Small intestine (tissue), 16 donors: ENCODE measurements at places on chromosomes 16 and 17. TPM values are rescaled to one million over a fixed set of nuclear protein-coding genes. Genes with fewer than 3 reads are reported as not detected.

- peak overlapping the region; percentile 100 for H3K4me3 ChIP-seq
- H3K36me3 ChIP-seq: peaks cover 7% of the 10 kb centered on the region
These were observed 630 bp downstream of the GRB2 start for GRCh38 chr17:75404731-75405364.

GRCh38 chr17:47864791-47865216 is 13.8 kb upstream of the SP6 start:
- H3K36me3 ChIP-seq: no peaks in the 10 kb centered on the region
- DNase-seq: no peak
- H3K27ac ChIP-seq: no peak overlapping the region
- peaks cover 3% of the 10 kb centered on the region for H3K27me3 ChIP-seq
- H3K4me3 ChIP-seq: no peak overlapping the region

- H3K27me3 ChIP-seq: peaks cover 2% of the 10 kb centered on the region
- no peaks in the 10 kb centered on the region for H3K4me1 ChIP-seq
- H3K36me3 ChIP-seq: no peaks in the 10 kb centered on the region
- H3K27ac ChIP-seq: no peak overlapping the region
- no peak overlapping the region for H3K4me3 ChIP-seq
These were observed 15.0 kb upstream of the ADORA2B start for GRCh38 chr17:15929941-15930340.

- H3K36me3 ChIP-seq: no peaks in the 10 kb centered on the region
- H3K27ac ChIP-seq: peak overlapping the region; percentile 34
- no peaks in the 10 kb centered on the region for H3K27me3 ChIP-seq
- no peak for DNase-seq
- H3K4me3 ChIP-seq: no peak overlapping the region
These were observed 8.0 kb downstream of the SECTM1 start for GRCh38 chr17:82325286-82326180.

- H3K27me3 ChIP-seq: no peaks in the 10 kb centered on the region
- H3K4me3 ChIP-seq: no peak overlapping the region
These were observed 6.2 kb upstream of the CIITA start for GRCh38 chr16:10870808-10871156.

DNA sequence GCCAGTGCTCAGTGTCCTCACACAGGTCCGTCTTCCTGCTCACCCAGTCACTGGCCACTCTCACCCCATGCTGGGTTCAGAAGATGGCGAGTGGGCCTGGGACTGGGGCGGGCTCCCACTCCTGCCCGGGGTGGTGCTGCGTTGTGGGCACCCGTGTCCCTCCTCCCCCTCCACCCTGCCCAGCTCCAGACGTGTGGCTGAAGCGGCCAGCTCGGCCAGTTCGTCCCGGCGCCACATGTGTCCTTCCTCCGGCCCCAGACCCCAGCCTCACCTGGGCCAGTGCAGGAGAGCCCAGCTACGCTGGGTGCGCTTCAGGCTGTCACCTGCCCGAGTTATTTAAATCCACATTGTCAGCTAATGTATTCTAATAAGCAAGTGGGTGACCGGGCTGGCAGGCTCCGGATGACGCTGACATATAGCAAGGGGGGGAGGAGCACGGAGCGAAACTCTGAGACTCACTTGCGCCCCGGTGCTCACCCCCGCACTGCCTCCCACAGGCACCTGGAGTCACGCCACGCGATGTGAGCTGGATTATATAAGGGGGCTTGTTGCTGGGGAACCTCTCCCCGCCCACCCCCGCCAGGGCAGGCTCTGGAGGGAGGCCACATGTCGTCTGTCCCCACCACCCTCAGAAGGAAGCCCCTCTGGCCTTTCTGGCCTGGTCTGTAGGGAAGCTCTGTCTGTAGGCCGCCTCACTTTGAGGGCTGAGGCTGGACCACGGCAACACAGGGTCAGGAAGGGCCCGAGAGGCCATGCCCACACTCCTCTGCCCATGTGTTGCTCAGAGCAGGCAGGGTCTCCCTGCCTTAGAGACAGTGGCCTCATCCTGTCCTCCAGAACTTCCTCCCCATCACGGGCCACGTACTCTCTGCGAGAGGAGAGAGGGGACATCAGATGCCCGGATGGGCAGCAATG is 7.1 kb upstream of the BAIAP2 start:
- no peak overlapping the region for H3K4me3 ChIP-seq
- H3K27ac ChIP-seq: no peak overlapping the region
- DNase-seq: no peak
- H3K27me3 ChIP-seq: peaks cover 35% of the 10 kb centered on the region
- no peaks in the 10 kb centered on the region for H3K36me3 ChIP-seq

DNA sequence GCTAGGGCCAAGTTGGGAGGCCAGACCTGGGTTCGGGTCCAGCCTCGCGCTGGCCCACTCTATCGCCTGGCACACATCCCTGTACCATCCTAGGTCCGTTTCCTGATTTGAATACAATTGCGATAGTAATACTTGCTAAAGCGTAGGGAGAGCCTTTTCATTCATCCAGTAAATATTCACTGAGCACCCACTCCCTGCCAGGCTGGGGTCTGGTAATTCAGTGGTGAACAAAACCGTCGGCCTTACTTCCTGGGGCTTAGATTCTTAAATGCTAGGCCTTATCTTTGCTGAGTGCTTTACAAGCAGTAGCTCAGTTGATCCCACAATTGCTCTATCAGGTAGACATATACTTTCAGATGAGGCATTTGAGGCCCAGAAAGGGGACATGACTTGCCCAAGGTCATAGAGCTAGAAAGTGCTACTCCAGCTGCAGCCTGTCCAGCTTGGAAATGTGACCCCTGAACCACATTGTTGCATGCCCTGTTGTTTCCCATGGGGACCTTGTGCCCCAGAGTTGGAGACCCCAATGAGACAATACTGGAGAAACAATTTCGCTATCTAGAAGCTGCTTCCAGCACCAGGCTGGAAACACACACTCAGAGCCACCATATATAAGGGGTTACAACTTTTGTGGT is 691 bp downstream of the USB1 start:
- H3K4me1 ChIP-seq: no peaks in the 10 kb centered on the region
- H3K27me3 ChIP-seq: no peaks in the 10 kb centered on the region
- peaks cover 28% of the 10 kb centered on the region for H3K36me3 ChIP-seq
- DNase-seq: no peak
- peak overlapping the region; percentile 78 for H3K4me3 ChIP-seq

DNA sequence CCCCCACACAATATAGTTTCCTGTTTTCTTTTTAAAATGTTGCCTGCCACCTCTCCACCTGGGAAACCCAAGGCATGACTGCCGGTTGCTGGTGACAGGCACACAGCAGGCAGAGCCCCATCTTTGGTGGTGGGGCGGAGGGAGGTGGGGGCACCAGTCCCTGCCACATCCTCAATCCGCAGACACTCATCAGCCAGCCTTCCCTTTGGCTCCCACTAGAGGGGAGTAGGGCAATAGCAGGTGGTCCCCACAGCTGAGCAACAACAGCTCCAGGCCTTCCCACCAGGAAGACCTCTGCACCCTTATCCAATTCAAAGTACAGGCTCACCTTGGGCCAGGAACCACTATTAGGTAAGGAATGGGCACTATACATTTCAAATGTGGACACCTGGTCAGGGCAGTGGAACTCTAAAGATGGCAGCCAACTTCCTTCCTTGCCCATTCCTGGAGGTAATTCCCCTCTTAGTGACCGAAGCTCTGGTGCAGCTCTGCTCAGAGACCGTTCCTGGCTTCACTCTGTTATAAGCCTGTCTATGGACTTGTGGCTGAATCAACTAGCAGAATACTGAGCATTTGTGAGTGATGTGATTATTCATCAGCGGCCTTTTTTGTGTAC is 13.9 kb downstream of the RECQL5 start:
- no peaks in the 10 kb centered on the region for H3K27me3 ChIP-seq
- no peak for DNase-seq
- H3K27ac ChIP-seq: no peak overlapping the region
- no peak overlapping the region for H3K4me3 ChIP-seq

DNA sequence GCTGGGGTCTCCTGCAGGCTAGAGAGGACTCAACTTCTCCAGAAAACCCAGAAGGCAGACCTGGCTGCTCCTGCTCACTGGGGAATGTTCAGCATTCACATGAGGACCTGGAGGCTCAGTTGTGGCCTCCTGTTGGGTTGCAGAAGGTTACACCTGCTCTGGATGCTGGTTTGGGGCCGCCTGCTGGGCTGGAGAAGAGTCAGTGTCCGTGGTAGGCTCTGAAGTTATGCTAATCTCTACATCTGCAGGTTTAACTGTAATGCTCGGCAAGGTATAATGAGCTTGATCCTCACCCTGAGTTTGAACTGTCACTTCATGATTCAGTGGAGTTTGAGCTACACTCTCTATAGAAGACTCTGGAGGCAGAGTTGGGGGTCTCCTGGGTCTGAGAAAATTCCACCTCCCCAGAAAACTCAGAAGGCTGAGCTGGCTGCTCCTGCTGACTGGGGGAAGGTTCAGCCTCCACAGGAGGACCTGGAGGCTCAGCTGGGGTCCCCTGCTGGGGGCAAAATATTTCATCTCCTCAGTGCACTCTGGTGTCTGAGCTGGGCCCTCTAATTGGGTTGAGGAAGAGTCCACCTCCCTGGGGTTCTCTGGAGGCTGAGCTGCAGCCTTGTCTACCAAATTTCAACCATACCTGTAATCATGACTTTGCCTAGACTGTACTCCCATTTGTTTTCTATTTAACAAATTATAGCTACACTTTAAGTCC is 23.5 kb downstream of the RDM1 start:
- H3K27me3 ChIP-seq: no peaks in the 10 kb centered on the region
- peak; percentile 4 for DNase-seq

DNA sequence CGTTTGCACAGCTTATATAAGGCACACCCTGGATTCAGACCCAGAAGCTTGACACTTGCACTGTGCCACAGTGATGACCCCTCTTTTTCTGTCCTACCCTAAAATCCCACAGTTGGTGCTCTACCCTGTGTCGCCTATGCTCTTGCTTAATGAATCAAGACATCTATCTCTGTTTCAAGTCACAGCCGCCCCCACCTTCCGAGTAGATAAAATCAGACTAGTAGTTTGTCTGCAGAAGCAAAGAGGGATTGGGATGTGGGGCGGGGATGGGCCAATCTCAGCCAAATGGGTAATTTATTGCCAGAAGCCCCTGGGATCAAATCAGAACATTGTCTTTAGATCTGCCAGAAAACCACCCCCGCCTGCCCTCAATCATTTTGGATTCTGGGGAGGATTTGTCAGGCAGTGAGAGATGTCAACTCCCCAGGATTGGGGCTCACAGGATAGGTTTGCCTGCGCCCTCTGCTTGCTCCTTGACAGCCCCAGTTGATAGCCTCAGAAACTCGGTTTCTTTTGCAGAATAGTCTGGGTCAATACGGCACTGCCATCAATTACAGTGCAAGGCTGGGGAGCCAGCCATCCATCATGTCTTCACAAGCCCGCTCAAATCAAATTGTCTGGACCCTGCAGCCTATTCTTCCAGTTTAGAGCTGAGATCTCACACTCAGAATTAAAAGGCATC is 520.8 kb downstream of the GRIN2A start:
- no peak for DNase-seq
- no peak overlapping the region for H3K27ac ChIP-seq
- H3K36me3 ChIP-seq: no peaks in the 10 kb centered on the region
- H3K4me3 ChIP-seq: no peak overlapping the region
- no peaks in the 10 kb centered on the region for H3K27me3 ChIP-seq

- H3K36me3 ChIP-seq: no peaks in the 10 kb centered on the region
- DNase-seq: peak; percentile 90
- H3K4me3 ChIP-seq: no peak overlapping the region
- H3K4me1 ChIP-seq: no peaks in the 10 kb centered on the region
These were observed 57.2 kb downstream of the SOCS1 start for GRCh38 chr16:11198828-11199227.

DNA sequence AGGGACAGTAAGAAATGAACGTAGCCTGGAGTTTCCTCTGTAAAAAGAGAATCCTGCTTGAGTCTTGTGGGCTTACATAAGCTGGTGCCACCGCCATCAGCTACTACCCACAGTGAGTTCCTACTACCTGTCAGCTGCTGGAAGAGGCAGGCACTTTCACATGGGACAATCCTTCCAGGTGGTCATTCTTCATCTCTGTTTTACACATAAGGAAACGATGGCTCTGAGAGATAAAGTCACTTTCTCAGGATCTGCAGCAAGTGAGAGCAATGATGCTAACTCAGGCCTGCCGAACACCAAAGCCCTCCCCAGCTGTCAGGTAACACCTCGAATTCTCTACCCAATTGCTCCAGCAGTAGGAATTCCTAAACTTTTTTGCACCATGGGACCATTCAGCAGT is 26.6 kb downstream of the PIK3R5 start:
- no peaks in the 10 kb centered on the region for H3K27me3 ChIP-seq
- DNase-seq: no peak
- H3K4me3 ChIP-seq: no peak overlapping the region
- no peaks in the 10 kb centered on the region for H3K36me3 ChIP-seq
- H3K4me1 ChIP-seq: no peaks in the 10 kb centered on the region
- H3K27ac ChIP-seq: no peak overlapping the region

The CDH13 gene
- polyA plus RNA-seq: not detected

The TEKT5 gene
- polyA plus RNA-seq: 0.25 TPM

The CSHL1 gene
- not detected for polyA plus RNA-seq

The PNMT gene
- 3.4 TPM for polyA plus RNA-seq

The B9D1 gene
- 13.2 TPM for polyA plus RNA-seq

The CES5A gene
- polyA plus RNA-seq: not detected

The TVP23B gene
- polyA plus RNA-seq: 20.5 TPM

The ALOX12B gene
- polyA plus RNA-seq: 0.66 TPM

The GP1BA gene
- polyA plus RNA-seq: 0.06 TPM
